ENCODE measurements at places on chromosomes 16 and 17.

- no peak for DNase-seq
Measured at GRCh38 chr17:18004345-18004744, 31.7 kb downstream of the DRC3 start.

DNA sequence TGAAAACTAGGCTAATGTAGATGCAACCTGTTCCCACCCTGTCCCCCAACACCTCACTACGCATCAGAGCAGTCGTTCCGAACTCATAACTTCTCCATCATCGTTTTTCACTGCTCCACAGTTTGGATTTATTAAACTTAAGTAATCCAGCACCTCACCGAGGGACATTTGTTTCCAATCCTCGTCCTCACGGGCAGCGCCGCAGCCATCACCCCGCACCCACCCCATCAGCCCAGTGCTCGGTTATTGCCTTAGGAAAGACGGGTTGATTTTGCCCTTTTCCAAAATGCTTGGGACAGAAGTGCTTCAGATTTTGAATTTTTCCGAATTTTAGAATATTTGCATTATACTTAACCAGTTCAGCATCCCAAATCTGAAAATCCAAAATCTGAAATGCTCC, 71.0 kb upstream of the DOC2B start:
- DNase-seq: no peak

GRCh38 chr17:78653382-78653781, 76.2 kb upstream of the DNAH17 start:
- DNase-seq: peak; percentile 53

- DNase-seq: peak; percentile 68
Measured at GRCh38 chr17:75345514-75346167, 56.4 kb upstream of the SLC25A19 start.

DNA sequence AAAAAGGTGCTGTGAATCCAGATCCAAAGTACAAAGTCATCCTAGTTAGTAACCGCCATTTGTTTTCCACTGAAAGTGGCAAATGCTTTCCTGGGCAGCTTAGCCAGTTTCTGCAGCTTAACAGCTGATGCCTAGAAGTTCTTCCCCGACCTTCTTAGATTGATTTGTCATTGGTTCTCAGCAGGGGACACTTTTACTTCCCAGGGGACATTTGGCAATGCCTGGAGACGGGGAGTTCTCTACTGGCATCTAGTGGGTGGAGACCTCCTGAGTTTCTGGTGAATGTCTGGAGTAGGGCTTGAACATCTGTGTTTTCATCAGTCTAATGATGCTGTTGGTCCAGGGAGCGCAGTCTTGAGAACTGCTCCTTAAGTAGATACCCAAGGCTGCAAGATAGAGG, 7.6 kb downstream of the DNAJA3 start:
- DNase-seq: no peak

DNA sequence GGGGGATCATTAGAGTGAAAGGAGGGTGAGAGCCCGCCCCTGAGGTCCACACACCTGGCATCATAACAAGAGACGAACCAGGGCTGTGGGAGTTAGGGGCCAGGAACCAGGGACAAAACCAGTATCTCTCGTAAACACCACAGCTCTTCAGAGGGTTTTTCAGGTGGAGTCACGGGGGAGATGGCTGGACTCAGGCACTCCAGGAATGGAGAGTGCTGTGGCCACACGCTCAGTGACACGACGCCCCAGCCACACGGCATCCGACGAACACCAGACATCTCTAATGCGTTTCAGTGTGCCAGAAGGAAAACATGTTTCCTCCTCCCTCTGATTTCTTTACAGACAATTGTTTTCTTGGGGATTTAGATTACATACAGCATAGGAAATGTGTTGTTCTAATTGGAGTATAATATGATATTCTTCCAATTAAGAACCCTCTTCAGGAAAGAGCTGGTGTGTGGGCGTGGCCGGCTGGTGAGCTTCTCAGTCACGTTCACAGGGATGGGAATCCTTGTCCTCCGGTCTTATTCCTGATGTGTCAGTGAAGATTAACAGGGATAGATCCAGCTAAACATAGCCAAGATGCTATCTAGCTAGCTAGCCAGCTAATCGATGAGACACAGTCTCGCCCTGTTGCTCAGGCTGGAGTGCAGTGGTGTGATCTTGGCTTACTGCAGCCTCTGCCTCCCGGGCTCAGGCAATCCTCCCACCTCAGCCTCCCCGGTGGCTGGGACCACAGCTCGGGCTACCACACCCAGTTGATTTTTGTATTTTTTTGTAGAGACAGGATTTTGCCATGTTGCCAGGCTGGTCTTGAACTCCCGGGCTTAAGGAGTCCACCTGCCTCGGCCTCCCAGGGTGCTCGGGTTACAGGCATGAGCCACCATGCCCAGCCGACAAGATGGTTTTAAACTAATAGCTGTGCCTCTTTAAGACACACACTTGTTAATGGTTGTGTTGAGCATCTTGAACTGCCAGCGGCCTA, 98.6 kb downstream of the BANP start:
- DNase-seq: no peak

- DNase-seq: no peak
Measured at GRCh38 chr16:49335828-49336227, 37.8 kb upstream of the C16orf78 start.

GRCh38 chr17:34671191-34671590, 91.8 kb downstream of the TMEM132E start:
- no peak for DNase-seq

DNA sequence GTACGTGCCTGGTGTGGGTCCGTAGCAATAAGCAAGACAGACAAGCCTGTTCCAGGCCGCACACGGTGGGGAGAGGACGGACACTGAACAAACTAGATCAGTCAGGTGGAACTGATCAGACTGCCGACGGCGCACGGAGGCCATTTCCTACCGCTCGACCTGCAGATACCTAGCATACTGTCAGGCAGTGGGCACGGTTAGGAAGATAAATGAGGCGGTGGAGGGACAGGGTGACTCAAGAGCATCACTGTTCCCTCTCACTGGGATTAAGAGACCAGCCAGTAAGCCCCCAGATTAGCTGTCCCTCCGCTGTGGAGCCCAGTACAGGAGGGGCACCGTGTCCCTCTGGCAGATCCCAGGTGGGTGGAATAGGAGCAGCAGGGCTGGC, 4.8 kb downstream of the AANAT start:
- DNase-seq: no peak

- no peak for DNase-seq
Measured at GRCh38 chr16:68731637-68732036, 5.5 kb upstream of the CDH1 start.

- no peak for DNase-seq
Measured at GRCh38 chr17:51734462-51734861, 424.1 kb downstream of the CA10 start.

DNA sequence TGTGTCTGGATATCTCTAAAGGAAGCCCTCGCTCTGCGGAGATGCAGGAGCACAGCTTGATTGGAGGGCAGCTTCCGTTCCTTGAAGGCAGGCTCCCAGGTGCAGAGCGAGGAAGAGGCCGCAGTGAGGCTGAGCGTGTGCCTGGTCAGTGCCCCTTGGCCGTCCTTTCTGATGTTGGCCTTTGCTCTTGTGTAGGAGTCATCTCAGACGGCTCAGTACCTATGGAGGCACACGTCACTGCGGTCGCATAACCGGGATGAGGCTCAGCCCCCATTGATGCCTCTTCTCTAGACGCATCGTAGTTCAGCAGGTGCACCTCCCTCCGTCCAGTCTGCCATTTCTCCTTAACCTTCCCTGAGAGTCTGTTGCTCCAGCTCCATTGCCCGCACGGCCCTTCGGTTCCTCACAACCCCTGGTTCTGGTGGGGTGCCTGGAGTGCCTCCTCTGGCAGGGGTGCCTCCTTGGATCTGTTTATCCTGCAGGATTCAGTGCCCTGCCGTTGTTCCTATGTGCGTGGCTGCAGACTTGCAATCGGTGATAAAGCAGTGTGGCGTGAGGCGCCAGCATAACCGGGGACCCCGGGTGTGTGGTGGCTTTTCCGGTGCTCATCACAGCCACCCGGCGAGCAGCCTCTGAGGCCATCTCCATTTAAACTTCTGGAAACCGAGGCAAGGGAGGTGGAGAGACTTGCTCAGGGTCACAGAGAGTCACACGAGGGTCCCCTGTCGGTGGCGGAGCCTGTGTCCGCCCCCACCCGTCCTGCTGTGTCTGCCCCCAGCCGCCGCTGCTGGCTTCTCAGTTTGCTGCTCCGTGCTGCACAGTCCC, 188.8 kb upstream of the CHMP6 start:
- no peak for DNase-seq

DNA sequence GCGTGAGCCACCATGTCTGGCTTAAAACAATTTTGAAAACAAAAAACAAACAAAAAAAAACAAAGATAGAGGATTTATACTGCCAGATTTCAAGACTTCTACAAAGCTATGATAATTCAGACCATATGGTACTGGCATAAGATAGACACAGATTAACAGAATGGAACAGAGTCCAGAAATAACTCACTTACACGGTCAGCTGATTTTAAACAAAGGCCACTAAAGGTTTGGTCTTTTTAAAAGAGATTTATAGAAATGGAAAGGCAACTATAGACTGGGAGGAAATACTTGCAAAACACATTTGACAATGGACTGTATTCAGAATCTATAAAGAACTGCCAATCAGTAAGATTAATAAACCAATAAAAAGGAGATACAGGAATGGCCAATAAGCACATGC, 48.6 kb upstream of the MNT start:
- DNase-seq: no peak

DNA sequence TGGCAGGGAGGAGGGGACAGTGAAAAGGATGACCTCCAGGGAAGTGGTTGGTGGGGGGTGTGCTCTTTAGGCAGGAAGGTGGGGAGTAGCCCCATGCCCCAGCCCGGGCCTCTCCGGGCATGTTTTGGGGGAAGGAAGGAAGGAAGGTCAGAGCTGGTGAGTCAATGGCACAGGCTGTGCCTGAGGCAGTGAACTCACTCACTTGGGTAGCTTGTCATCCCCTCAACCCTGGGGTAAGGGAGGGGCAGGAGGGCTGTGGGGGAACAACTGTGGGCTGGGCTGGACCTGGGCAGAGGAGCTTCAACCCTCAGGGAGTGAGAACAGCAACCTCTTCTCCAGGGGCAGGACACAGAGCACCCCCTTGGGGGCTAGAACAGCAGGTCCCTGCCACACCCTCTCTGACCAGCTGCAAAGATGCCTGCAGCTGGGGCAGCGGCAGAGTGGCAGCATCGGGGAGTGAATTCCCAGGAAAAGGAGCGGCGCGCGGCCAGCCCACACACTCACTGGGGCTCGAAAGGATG, 6.3 kb downstream of the CSF3 start:
- peak; percentile 36 for DNase-seq

GRCh38 chr16:86955136-86955855, 361.9 kb downstream of the C16orf95 start:
- no peak for DNase-seq

DNA sequence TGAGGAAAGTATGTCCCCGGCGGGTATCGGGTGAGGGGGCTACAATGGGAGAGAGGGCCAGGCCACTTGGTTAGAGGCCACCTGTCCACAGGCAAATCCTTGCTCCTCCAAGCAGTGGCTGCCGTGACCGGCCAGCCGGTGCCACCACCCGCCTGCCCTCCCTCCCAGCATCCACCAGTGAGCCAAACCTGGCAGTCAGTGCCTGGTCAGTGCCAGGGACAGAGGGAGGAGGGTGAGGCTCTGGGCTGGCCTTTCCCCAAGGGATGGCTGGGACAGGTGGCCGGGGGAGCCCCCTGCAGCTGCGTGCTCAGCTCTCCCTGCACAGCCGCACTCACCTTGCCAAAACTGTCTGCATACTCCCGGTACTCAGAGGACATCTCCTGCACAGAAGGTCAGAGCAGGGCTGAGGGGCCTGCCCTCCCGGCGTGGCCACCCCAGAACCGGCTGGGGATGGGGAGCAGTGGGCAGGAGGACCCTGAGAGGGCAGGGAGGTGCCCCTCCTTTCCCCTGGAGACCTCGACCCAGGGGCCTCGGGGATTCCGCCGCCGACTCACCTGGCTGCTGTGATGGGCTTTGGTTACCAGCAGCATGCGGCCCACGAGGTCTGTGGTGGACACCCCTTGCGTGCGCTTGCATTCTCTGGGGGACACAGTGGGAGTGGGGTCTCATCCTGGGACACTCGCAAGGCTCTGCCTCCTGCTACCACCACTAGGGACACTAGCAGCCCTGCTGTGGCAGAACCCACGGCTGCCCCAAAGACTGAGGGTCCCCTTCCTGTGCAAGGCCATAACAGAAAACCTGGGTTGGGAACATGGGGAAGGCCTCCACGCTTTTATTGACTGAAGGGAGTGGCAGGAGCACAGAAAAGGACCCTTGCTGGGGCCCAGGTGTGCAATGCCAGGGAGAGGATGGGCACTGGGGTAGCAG, 3.7 kb downstream of the PCYT2 start:
- DNase-seq: no peak

- peak; percentile 91 for DNase-seq
Measured at GRCh38 chr16:56643080-56643778, 4.8 kb downstream of the MT1A start.

DNA sequence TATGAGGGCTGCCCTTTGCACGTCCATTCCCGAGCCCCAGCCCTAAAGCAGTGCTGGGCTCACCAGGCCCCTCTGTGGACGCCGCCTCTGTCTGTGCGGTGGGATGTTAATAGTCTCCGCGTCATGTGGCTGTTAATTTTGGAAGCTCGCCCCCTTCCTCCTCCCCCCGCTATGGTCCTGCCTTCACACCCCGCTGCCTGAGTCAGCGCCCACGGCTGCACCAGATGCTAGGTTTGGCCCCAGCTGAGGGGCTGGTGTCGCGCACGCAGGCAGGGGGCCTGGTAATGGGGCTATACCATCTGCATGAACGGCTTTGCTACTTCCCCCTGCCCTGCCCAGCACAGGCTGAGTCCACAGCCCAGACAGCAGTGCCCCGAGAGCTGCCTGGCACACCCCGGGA, 4.1 kb upstream of the SSTR5 start:
- DNase-seq: no peak

DNA sequence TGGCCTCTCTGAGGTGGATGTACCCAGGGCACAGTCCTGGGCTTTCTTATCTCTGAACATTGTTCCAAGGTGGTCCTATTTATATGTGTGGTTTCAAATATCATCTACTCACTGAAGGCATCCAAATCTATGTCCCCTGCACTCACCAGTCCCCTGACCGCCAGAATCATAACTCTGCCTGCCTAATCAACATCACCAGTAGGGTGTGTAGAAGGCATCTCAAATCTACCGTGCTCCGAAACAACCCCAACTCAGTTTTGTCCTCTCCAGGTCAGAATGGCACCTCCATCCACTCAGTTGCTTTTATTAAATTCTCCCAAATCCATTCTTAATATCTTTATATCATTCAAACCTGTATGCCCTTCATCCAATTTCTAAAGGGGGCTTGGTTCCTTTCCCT, 536.3 kb downstream of the GRIN2A start:
- DNase-seq: no peak

DNA sequence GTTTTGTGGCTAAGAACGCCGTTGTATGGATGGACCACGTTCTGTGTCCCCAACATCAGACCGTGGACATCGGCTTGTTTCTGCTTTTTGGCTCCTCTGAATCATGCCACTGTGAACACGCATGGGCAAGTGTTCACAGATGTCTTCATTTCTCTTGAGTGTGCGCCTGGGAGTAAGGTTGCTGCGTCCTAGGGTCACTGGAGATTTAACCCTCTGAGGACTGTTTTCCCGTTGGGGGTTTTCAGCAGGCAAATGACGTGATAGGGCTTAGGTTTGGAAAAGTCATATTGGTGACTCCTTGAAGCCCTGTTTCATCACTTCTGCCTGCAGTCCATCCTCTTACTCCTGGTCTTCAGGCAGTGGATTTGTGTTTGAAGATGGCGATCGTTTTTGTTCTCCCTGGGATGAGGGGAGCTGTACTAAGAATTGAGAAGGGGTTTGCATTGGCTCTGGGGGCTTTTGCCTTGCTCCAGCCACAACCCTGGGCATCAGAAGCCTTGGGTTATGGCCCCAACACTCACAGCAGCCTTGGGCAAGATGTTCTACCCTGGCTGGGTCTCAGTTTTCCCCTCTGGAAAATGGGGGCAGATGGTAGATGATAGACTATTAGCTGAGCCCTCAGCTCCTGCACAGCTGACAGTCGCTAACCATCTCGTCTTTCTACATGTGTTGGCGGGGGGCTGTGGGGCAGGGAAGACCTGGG, 67.2 kb upstream of the CIBAR2 start:
- DNase-seq: no peak

Measured in suppressor macrophage (primary cell).